ENCODE measurements at places on chromosomes 3 and 15. TPM values are rescaled to one million over a fixed set of nuclear protein-coding genes. Genes with fewer than 3 reads are reported as not detected.

DNA sequence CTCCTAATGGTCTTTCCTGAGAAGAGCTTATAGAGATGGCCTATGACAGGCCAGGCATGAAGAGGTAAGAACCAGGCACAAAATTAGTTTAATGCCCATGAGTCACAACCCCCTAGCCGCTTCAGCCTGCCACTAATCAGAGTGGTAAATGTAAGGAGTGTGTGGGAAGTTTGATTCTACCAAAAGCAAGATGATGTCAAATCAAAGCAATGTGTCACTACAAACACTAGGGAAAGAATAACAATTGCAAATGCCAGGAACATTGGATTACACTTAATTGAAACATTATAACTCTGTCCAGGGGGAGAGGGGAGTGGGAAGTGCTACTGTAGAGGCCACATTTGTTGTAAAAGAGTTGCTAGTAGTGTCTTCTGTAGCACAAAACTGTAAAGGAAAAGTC lies 596.6 kb upstream of the AGTR1 start:
- H3K27ac ChIP-seq, result no peak overlapping the region
- no peak for DNase-seq
- no peak overlapping the region for H3K4me3 ChIP-seq
- H3K4me1 ChIP-seq, result no peaks in the 10 kb centered on the region
- H3K36me3 ChIP-seq, result no peaks in the 10 kb centered on the region
- no peaks in the 10 kb centered on the region for H3K27me3 ChIP-seq

- no peaks in the 10 kb centered on the region for H3K4me1 ChIP-seq
- no peaks in the 10 kb centered on the region for H3K36me3 ChIP-seq
- DNase-seq, result no peak
Measured at GRCh38 chr3:144429719-144430121, 458.1 kb downstream of the DIPK2A start.

- H3K4me1 ChIP-seq, result no peaks in the 10 kb centered on the region
- no peak overlapping the region for H3K27ac ChIP-seq
- no peaks in the 10 kb centered on the region for H3K27me3 ChIP-seq
Measured at GRCh38 chr15:75570126-75570845, 8.8 kb downstream of the PTPN9 start.

DNA sequence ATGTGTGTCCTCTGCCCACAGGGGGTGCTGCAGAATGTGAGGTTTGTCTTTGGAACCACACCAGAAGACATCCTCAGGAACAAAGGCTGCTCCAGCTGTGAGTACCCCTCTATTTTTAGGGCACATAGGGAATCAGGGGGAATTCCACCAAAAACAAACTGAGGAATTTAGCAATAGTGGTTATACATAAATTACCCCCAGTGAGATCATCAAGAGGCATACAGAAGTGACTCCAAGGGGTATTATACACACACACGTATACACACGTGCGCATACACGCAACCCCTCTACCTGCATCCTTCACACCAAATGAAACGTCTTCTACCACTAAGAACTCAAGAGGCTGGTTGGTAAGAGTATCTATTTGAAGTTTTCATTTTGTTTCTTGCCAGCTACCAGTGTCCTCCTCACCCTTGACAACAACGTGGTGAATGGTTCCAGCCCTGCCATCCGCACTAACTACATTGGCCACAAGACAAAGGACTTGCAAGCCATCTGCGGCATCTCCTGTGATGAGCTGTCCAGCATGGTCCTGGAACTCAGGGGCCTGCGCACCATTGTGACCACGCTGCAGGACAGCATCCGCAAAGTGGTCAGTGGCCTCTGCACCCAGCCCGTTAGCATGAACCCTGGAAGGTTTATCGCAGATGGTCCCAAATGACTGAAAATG lies 2.9 kb downstream of the THBS1 start:
- H3K27ac ChIP-seq, result no peak overlapping the region
- peaks cover 33% of the 10 kb centered on the region for H3K4me1 ChIP-seq
- no peak for DNase-seq
- no peaks in the 10 kb centered on the region for H3K27me3 ChIP-seq

- H3K27ac ChIP-seq, result no peak overlapping the region
- no peaks in the 10 kb centered on the region for H3K4me1 ChIP-seq
- H3K4me3 ChIP-seq, result no peak overlapping the region
- H3K36me3 ChIP-seq, result no peaks in the 10 kb centered on the region
- H3K27me3 ChIP-seq, result no peaks in the 10 kb centered on the region
- no peak for DNase-seq
Measured at GRCh38 chr3:30505866-30506520, 100.4 kb upstream of the TGFBR2 start.

GRCh38 chr3:24628523-24629258 lies 134.0 kb upstream of the THRB start:
- H3K4me1 ChIP-seq, result no peaks in the 10 kb centered on the region
- no peaks in the 10 kb centered on the region for H3K27me3 ChIP-seq
- H3K27ac ChIP-seq, result no peak overlapping the region
- no peak overlapping the region for H3K4me3 ChIP-seq
- no peak for DNase-seq

The EXD1 gene
- total RNA-seq, result 0.22 TPM

The FBXL22 gene
- 0.26 TPM for total RNA-seq
